ENCODE measurements at places on chromosomes 7 and 10. TPM values are rescaled to one million over a fixed set of nuclear protein-coding genes. Genes with fewer than 3 reads are reported as not detected.
A peak's percentile ranks its signal among the peaks of the same experiment; 100 is the strongest.

Gene BLOC1S2
- total RNA-seq, result 13.6 TPM

GRCh38 chr10:33215154-33215553, 119.3 kb downstream of the NRP1 start:
- H3K27me3 ChIP-seq, result no peaks in the 10 kb centered on the region
- DNase-seq, result no peak
- peaks cover 34% of the 10 kb centered on the region for H3K4me1 ChIP-seq

Gene POM121
- total RNA-seq, result 17.7 TPM

DNA sequence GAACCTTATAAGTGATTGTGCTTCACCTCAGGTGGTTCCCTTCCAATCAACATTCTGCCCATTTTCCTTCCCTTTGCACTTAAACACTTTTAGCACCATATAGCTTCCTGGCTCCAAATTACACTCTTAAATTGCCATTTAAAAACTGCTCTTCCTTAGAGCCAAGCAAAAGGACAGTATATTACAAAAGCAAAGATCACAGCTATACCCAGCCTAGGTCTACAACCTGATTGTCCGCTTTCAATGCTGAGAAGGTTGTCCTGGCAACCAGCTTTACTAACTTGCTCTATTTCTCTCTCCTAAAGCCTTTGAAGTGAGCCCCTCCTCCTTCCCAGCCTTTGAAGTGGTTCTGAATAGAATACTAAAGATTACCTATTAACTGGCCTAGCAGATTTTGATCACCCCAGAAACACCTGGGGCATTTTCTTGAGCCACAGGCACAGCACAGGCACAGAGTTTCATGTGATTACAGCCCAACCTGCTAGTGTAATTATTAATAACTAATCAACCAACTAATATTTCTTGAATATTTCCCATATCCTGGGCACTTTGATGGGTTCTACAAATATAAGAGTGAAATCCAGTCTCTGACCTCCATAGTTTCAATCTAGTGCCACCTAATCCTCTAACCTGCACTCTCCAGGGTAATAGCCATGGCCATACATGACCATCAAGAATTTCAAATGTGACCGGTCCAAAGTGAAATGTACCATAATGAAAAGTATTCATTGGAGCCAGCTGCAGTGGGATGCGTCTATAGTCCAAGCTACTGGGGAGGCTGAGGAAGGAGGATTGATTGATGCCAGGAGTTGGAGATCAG, 63.6 kb upstream of the TRIM24 start:
- H3K27me3 ChIP-seq, result no peaks in the 10 kb centered on the region
- no peak overlapping the region for H3K4me3 ChIP-seq
- H3K36me3 ChIP-seq, result no peaks in the 10 kb centered on the region
- DNase-seq, result no peak

DNA sequence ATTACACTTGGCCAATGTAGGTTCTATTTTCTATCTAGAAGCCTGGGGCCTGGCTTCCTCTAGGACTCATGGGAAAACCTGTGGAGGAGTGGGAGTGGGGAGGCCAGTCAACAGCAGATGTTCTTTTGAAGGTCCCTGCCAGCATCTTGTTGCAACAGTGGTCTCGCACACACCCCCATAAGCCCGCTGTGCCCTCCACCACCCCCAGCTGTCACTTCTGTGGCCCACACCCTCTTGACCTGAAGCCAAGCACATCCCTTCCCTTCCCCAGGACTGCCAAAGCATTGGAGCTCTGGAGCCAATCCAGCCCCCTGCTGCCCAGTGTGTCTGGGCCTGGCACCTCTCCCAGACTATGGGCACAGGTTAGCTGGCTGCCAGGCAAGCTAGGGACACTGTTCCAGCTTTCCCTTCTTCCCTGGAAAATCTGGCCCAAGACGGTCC, 1.9 kb upstream of the STX1A start:
- peak overlapping the region; percentile 25 for H3K27ac ChIP-seq
- H3K4me1 ChIP-seq, result peaks cover 34% of the 10 kb centered on the region
- peak; percentile 72 for DNase-seq
- H3K27me3 ChIP-seq, result no peaks in the 10 kb centered on the region
- no peaks in the 10 kb centered on the region for H3K36me3 ChIP-seq
- no peak overlapping the region for H3K4me3 ChIP-seq

Gene SMKR1
- not detected for total RNA-seq

Gene GRM3
- not detected for total RNA-seq

- H3K27me3 ChIP-seq, result no peaks in the 10 kb centered on the region
- H3K27ac ChIP-seq, result peak overlapping the region; percentile 52
- no peaks in the 10 kb centered on the region for H3K36me3 ChIP-seq
- no peak overlapping the region for H3K4me3 ChIP-seq
Measured at GRCh38 chr7:99372275-99373090, 2.0 kb upstream of the ARPC1B start.

DNA sequence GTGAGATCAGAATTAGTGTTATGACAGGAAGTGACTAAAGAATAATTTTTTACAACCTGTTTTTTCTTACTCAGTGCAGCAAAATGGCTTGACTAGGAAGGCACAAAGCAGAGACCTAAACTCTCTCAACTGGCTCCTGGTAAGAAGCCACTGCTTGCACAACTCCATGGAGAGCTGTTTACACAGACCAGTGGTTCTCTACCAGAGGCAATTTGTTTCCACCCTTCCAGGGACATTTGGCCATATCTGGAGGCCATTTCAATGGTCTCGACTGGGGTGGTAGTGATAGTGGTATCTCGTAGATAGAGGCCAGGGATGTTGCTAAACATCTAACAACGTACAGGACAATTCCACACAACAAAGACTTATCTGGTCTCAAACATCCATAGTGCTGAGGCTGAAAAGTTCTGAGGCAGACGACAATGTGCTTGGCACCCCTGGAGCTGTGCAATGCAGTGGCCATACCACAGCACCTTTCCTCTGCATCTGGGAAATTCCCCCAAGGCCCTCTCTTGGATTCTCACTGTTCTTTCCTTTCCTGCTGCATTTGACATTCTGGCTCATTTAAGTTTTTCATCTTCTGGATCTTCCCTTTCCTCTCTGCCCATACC, 105.4 kb upstream of the LAMB4 start:
- no peaks in the 10 kb centered on the region for H3K4me1 ChIP-seq
- DNase-seq, result no peak
- H3K4me3 ChIP-seq, result no peak overlapping the region
- no peaks in the 10 kb centered on the region for H3K27me3 ChIP-seq
- no peak overlapping the region for H3K27ac ChIP-seq

- no peak overlapping the region for H3K27ac ChIP-seq
- no peak overlapping the region for H3K4me3 ChIP-seq
Measured at GRCh38 chr10:84200537-84201243, 6.4 kb downstream of the CDHR1 start.

Data from heart right ventricle (tissue), 16 donors.